ENCODE measurements at places on chromosomes 2 and 18.

GRCh38 chr2:16246911-16247310 lies 306.6 kb downstream of the MYCN start:
- DNase-seq: no peak

GRCh38 chr2:105494683-105495425 lies 96.0 kb upstream of the FHL2 start:
- DNase-seq: no peak

DNA sequence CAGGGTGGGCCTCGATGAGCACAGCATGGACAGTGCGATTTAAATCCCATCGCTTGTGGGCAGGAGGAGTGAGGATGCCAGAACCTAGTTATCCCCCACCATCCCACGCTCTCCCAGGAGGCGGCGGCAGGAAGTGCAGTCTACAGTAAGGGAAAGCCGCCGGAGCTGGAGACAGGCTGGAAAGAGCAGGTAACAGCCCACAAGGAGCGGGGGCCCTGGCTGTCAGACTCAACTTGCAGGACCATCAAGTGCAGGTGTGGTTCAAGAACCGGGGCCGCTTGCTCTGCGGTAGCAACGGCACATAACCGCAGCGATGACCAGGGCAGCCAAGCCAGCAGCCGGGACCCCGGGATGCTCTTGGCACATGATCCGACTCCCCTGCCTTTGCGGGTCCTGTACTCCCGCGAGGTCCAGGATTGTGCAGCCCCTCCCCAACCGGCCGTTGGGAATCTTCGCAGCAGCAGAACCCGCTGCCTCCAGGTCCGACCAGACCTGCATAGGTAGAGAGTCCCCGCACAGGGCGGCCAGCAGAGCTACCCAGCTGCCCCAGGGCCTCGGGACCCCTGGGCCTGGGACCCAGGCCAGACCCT lies 82.1 kb downstream of the BIN1 start:
- no peak for DNase-seq

- DNase-seq: no peak
These were observed 58.0 kb upstream of the ITSN2 start for GRCh38 chr2:24418166-24418841.

DNA sequence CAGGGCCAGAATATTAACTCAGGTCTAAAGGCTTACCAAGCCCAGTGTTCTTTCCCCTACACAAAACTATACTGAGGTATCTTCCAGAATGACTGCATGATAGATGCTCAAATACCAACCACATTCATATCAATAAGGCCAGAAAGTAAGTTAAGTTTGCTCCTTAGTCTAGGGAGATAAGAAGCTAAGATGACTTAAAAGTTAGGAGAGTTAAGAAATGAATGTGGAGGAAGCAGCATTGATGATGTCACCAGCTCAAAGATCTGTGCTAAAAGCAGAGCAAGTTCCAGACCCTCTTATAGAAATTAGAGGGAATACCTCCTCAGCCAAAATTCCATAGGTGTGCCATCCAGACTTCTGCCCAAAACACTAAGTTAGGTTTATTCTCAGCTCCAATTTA lies 6.1 kb downstream of the PPP4R1 start:
- no peak for DNase-seq

DNA sequence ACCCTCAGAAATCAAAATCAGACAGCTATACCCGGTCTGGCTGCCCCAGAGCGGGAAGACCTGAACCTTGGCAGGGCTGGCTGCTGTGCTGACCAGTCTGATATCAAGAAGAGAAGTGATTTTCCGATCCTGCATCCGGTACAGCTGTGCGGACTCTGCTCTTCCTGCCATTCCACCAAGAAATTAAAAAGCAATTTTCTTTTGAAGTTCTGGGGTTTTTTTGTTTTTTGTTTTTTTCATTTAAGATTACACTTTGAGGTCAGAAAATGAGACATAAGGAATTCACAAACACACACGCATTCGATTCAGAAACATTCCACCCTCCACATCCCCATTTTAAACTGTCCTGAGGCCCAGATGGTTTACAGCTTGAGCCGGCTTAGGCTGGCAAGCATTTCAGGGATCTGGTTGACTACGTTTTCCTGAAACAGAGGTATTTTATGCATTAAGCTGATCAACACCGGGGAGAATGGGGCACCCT lies 156.5 kb downstream of the COL6A3 start:
- no peak for DNase-seq

DNA sequence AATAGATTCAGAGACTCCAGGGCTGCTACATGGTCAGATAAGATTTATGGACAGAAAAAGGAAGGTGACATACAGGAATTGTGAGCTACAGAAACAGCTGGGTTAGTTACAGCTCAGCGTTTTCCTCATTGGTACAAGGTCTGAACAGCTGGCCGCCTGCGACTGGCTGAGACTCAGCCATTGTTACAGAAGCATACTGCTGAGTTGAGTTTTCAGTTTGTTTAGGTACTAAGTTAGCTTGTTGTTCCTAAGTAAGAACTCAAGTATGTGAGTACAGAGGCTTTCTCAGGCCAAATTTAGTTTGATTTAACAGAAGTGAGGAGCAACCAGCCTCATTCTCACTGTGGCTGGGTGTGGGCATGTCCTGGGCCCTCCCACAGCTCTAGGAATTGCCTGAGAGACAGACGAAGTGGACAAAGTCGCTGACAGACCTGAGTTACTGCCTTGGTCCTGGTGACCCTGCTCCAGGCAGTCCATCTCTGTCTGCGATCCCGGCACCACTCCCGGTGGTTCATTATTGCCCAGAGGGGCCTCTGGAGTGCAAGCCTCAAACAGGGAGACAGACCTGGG lies 27.8 kb upstream of the RHOB start:
- DNase-seq: no peak

- no peak for DNase-seq
These were observed 134.5 kb downstream of the CCBE1 start for GRCh38 chr18:59562751-59563150.

- no peak for DNase-seq
These were observed 815.5 kb downstream of the EPHA4 start for GRCh38 chr2:220756653-220757052.

GRCh38 chr2:13230221-13230620 lies 513.5 kb downstream of the TRIB2 start:
- no peak for DNase-seq

GRCh38 chr18:6057604-6058003 lies 162.3 kb upstream of the TMEM200C start:
- no peak for DNase-seq

GRCh38 chr2:156300337-156300736 lies 32.2 kb downstream of the NR4A2 start:
- DNase-seq: no peak

- DNase-seq: no peak
These were observed 23.9 kb downstream of the HNRNPLL start for GRCh38 chr2:38578832-38579231.

GRCh38 chr2:188050726-188051125 lies 240.9 kb upstream of the GULP1 start:
- no peak for DNase-seq

DNA sequence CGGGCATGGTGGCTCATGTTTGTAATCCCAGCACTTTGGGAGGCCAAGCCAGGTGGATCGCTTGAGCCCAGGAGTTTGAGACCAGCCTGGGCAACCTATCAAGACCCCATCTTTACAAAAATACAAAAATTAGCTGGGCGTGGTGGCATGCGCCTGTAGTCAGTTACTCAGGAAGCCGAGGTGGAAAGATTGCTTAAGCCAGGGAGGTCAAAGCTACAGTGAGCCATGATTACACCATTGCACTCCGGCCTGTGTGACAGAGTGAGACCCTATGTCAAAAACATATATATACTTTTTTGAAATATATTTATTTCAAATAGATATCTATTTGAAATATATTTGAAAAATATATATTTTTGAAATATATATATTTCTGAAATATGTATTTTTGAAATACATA lies 10.9 kb downstream of the OSBPL1A start:
- DNase-seq: no peak

DNA sequence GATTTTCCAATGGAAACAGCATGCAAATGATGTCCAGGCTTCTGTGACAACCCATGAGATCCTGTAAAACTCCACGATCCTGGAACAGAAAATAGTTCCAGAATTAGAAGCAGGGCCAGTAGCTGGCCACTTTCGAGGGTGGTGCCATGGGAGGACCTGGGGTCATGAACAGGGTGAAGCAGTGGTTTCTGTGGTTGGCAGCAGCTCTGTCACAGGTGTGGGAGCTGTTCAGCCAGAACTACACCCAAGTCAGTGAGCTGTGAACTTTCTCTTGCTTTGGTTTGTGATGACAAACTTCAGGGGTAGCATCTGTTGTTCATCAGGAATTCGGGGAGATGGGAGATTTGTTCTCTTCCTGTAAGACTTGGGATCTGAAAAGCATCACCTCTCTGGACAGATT lies 314.4 kb upstream of the NT5C1B start:
- DNase-seq: no peak

DNA sequence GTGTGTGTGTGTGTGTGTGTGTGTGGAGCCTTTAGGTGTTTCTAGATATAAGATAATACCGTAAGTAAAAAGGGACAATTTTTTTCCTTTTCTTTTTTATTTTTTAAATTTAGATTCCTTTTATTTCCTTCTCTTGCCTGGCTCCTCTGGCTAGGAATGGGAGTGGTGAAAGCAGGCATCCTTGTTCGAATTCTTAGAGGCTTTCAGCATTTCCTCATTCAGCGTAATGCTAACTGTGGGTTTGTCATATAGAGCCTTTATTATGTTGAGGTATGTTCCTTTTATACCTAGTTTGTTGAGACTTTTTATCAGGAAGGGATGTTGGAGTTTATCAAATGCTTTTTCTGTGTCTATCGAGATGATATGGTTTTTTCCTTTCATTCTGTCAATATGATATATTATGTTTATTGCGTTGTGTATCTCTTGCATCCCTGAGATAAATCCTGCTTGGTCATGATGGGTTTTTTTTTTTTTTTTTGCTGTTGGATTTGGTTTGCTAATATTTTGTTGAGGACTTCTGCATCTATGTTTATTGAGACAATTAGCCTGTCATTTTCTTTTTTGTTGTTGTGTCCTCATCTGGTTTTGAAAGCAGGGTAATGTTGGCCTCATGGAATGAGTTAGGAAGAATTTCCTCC lies 120.2 kb downstream of the XRCC5 start:
- DNase-seq: no peak

GRCh38 chr2:21229302-21229701 lies 105.5 kb downstream of the TDRD15 start:
- no peak for DNase-seq

DNA sequence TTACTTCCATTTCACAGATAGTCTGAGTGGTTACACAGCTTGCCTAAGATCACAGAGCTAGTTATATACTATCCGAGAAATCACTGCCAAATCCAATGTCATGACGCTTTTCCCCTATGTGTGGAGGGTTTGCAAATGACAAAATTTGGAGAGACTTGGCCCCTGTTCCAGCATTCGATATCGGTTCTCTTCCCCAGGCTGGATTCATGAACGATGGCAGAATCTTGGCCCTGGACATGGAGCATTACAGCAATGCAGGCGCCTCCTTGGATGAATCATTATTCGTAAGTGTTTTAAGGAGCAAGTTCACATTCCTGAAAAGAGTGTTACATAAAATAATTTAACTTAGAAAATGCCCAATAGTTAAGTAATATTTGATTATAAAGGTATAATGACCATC lies 55.1 kb downstream of the AOX1 start:
- DNase-seq: no peak

- no peak for DNase-seq
These were observed 103.6 kb downstream of the BABAM2 start for GRCh38 chr2:27993950-27994728.

- no peak for DNase-seq
These were observed 93.9 kb upstream of the CD226 start for GRCh38 chr18:70041459-70042050.

GRCh38 chr18:58562999-58563667 lies 65.8 kb downstream of the ALPK2 start:
- no peak for DNase-seq

DNA sequence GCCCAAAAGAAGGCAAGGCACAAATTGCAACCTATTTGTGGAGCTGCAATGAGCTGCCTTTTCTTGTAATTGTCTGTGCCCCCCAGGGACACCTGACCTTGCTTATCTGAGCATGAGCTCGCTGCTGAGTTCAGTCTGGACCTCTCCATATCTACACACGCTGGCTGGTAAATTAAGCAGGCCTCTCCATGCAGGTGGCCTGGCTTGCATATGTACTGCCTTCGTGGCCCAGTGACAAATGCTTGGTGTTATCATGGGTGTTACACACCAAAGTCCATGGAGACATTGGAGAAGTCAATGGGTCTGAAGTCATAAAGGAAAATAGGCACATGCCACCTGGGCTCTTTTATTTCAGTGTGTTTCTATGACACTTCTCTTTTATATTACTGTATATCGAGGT lies 121.2 kb downstream of the IRS1 start:
- DNase-seq: no peak

- DNase-seq: no peak
These were observed 3.7 kb downstream of the ZFP36L2 start for GRCh38 chr2:43222475-43223309.

- DNase-seq: no peak
These were observed 143.0 kb downstream of the ACOXL start for GRCh38 chr2:110875384-110875725.

DNA sequence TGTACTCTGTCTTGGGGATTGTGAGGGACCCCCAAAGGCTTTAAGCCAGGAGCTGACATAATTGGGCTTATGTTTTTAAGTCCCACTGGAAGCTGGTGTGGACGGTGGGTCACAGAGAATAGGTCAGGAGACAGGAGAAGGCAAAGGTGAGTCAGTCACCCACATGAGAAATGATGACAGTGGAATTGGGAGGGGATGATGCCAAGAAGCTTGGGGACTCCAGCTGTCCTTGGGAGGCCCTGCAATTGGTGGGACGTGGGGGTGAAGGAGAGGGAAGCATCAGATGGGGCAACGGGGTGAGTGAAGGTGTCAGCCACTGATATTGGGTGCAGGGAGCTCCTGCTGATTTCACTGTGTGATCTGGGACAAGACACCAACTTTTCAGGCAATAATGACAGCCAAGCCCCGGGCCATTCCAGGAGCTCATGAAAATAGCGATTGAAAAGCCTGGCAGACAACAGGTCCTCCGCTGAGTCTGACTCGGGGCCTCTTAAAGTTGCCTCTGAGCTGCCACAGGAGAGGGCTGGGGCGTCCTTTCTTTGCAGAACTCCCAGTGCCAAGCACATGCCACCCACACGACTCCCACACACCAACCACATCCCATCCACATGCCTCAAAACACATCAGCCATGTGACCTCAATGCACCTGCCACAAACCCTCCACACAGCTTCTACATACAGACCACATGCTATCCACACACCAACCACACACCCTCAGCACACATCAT lies 13.4 kb downstream of the TNS1 start:
- DNase-seq: no peak

DNA sequence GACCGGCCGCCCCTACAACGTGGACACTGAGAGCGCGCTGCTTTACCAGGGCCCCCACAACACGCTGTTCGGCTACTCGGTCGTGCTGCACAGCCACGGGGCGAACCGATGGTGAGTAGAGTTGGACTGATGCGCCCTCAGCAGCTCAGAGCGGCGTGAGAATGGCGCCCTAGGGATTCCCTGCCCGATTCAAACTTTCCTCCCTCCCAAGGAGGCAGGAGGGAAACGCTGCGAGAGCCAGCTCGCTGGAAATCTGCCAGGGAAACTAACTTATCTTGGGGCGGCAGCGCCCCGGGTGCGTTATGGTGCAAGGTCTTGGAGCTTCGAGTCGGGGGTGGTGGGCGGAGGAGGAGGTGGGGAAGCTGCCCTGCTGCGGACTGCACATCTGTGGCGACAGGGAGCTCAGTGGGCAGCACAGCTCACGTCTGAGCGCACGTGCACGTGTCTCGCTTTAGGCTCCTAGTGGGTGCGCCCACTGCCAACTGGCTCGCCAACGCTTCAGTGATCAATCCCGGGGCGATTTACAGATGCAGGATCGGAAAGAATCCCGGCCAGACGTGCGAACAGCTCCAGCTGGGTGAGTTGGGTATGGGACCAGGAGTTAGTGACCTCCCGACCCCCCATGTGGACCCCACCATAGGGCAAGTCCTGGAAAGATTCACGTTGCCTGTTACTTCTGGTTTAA lies 697 bp downstream of the ITGA4 start:
- peak; percentile 66 for DNase-seq

Data from CD4-positive, alpha-beta T cell treated with Interferon gamma for 1 hour (primary cell).